Stimulated activated CD8-positive, alpha-beta memory T cell treated with anti-CD3 and anti-CD28 coated beads, Interleukin-7, amount 100 ng/mL, for 48 hours (primary cell): ENCODE measurements at places on chromosomes 3 and 15.

GRCh38 chr15:43523646-43524045 lies 6.2 kb downstream of the MAP1A start:
- DNase-seq: no peak

DNA sequence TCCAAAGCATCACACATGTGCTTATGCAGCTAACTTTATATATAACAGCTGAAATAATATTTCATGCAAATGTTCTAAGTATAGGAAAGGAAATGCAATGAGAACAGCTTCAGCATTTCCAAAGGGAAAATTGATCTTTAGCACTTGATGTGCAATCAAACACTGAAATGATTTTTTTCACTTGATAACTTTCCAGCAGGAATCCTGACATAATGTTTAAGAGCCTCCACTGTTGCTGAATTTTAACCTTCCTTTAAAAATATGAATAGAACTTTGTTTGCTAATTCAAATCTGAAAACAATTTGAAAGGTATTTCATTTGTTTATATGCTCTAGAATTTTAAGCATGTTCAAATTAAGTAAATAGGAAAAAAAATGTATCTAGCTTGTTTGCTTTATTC lies 96.9 kb upstream of the STRIT1 start:
- DNase-seq: no peak

GRCh38 chr3:194282436-194283122 lies 68.5 kb downstream of the CPN2 start:
- no peak for DNase-seq

DNA sequence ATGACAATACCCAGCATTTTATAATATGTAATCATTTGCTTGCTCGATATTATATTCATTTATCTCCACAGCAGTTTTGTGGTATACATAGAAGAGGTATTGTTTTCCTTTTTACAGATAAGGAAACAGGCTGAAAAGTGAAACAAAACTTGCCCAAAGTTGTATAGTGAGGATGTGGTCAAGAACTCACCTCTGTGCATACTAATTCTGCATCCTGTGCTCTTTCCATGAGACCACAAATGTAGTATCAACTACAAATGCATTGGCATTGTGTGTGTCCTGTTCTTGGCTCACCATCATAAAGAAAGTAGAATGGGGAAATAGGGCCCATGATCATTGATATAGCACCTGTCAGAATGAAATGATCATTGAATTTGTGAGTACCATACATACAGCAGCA lies 167.3 kb downstream of the NECTIN3 start:
- DNase-seq: no peak

GRCh38 chr3:67357610-67358458 lies 296.6 kb downstream of the SUCLG2 start:
- DNase-seq: no peak

- DNase-seq: no peak
These were observed 52.8 kb upstream of the LRIG1 start for GRCh38 chr3:66553441-66554113.

DNA sequence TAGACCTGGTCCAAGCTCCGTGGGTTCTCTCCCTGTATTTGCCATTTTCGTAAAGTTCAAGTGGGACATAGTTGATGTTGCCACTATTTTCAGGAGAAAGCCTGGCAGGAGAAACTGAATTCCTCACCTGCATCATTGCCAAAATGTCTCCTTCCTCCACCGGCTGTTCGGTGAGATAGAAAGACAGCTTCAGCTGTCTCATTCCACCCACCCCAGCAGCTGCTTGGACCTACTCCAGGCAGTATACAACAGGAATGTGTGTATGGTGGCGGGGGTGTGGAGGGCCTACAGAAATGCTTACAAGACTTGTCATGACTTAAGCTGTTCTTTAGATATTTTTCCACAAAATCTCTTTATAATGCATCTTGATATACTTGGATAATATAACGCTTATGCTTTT lies 132.7 kb upstream of the RAP2B start:
- no peak for DNase-seq

DNA sequence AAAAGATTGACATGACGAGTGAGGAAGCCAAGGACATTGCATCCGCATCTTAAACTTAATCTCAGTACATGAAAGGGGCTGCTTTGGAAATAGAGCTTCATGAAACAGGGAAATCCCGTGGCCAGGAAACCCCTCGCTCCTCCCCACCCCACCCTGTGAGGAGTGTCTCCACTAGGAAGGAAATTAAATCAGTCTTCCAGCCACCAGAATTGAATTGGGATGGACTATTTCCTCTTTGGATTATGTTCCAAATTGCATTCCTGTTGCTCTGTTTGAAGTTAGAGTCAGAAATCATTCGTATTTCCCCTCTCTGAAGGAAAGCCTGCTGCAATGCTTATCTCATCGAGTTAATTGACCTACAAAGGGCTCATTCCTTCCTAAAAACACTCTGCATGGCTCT lies 35.8 kb downstream of the CLDN11 start:
- DNase-seq: no peak

DNA sequence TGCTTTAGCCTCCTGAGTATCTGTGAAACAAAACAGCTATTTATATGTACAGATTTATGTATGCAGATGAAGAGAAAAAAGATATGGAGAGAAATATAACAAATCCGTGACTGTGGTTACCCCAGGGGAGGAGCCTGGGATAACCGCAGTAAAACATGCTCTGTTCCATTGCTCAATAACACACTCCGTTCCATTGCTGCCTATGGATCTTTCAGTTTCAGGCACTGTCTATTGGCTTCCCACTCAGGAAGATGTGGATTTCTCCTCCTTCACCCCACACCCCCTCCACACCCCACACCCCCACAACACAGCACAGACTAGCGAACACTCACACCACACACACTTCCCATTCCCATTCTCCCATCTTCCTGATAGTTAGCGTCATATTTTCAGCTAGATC lies 47.9 kb downstream of the CDCP1 start:
- no peak for DNase-seq

GRCh38 chr3:169836078-169836941 lies 23.6 kb upstream of the LRRC34 start:
- no peak for DNase-seq

DNA sequence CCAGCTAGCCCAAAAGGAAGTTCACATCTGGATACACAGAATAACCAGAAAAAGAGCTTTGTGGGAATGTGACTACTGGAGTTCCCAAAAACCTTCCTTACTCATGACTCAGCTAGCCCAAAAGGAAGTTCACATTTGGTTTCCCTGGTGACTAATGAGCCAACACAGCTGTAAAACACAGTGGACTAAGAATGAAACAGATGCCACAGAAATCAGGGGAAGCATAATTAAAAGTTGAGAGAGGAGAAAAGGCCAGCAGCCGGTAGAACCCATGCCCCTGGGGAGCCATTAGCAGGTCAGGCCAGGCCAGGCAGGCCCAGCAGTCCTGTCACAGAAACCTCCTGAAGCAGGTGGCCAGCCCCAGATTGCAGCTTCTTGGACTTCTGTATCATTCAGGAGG lies 130.3 kb downstream of the GHSR start:
- no peak for DNase-seq

DNA sequence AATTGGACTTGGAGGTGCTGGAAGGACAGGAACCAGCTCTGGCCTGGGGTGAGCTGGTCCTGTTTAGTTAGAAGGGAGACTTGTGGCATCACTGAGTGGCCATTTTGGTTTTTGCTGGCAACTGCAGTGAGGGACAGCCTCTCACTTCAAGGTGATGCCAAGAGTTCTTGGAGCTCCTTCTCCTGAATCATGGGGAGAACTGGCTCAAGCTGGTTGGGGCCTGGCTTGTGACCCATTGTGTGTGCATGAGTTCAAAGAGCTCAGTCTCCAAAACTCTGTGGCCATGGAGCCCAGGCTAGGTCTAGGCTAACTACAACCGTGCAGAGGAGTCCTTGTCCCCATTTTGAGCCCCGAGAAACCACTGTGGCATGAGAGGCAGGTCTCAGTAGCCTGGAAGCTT lies 60.1 kb upstream of the ZNF148 start:
- DNase-seq: no peak
